C1 segment of cervical spinal cord (tissue), 14 donors: ENCODE measurements at places on chromosomes 3 and 15.

DNA sequence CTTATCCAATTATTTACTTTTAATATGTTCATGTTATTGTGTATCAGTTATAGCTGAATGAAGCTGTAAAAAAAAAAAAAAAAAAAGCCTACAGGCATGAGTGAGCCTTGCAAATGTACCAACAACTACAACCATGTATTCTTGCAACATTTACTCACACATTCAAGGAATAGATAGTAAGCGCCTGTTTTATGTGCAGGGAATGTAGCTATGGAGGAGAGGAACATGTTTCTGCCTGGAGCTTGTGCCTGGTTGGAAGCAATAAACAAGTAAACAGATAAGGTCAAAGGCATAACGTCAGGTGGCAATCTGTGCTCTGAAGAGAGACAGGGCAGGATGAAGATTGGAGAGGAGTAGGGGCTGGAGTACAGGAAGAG, 111.2 kb downstream of the DNAJB8 start:
- DNase-seq: no peak

GRCh38 chr15:35907511-35907910, 361.5 kb upstream of the DPH6 start:
- DNase-seq: no peak

- DNase-seq: no peak
Observed at GRCh38 chr15:35514759-35515158, 31.2 kb downstream of the DPH6 start.

- no peak for DNase-seq
Observed at GRCh38 chr3:3648988-3649679, 150.1 kb upstream of the LRRN1 start.

GRCh38 chr15:33086500-33087121, 107.9 kb downstream of the FMN1 start:
- no peak for DNase-seq

GRCh38 chr3:96719921-96720320, 94.5 kb upstream of the EPHA6 start:
- DNase-seq: no peak

GRCh38 chr3:168476360-168476980, 380.7 kb upstream of the GOLIM4 start:
- DNase-seq: no peak

GRCh38 chr3:56917361-56918110, 115.8 kb upstream of the ARHGEF3 start:
- DNase-seq: no peak
